GM12878 (cell line): ENCODE measurements at places on chromosomes 4 and X.

DNA sequence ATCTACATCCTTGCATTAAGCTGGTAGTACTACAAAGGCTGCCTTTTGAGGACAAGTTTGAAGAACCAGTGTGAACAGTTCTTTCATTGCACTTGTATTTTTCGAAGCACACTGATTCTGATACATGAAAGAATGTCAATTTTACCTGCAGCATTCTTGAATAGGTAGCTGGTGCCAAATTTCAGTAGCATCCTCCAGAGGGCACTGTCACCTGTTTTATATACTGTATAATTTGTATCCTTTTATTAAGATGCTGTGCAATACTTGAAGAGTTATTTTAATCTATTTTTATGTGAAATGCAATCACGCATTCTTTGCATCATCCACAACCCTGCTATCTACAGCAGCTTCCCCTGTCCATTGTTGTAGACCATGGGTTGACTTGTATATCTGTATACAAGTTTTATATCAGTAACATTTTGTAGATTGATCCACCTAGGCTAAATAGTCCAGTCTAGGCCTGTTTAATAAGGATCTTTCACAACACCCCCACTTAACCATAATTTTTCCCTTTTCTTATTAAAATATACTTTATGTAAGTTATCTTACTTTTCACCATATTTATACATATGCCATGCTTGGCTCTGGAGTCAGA, 325.7 kb downstream of the PCDH7 start:
- no peak for DNase-seq

DNA sequence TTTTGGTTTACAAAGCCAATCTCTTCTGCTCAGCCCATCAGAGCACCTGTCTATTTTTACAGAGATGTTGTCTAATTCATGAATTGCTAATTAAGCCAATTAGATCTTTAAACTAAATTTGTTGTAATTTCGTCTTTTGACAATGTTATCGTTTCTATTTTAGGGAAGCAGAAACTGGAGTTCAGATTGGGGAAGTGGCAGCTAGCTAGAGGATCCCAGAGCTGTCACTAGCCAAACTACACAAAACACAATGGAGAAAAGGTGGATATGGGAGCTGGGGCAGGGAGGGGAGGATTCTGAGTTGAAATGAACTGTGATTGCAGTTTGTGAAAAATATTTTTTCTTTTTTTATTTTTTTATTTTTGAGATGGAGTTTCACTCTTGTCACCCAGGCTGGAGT, 35.8 kb downstream of the CASP3 start:
- no peak for DNase-seq

- no peak for DNase-seq
Observed at GRCh38 chr4:189988877-189989431, 38.1 kb downstream of the FRG2 start.

DNA sequence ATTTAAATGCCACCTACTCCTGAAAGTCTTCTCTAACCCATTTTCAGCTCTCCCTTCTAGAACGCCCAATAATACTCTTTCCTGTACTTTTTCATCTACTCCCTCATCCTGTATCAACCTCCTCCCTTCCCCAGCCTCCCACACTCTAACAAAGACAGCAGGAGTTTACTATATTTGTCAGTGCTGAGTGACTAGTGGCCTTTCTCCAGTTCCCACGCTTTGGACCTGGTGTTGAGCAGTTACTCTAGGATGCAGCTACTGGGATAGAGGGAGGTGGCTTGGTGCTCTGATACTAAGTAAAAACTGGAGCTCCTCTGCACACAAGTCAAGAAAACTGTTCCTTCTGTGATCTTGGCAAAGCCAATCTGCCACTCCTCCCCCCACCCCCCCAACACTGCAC, 36.1 kb upstream of the KLHL13 start:
- DNase-seq: no peak

- no peak for DNase-seq
Observed at GRCh38 chr4:915595-915994, 16.5 kb downstream of the GAK start.

DNA sequence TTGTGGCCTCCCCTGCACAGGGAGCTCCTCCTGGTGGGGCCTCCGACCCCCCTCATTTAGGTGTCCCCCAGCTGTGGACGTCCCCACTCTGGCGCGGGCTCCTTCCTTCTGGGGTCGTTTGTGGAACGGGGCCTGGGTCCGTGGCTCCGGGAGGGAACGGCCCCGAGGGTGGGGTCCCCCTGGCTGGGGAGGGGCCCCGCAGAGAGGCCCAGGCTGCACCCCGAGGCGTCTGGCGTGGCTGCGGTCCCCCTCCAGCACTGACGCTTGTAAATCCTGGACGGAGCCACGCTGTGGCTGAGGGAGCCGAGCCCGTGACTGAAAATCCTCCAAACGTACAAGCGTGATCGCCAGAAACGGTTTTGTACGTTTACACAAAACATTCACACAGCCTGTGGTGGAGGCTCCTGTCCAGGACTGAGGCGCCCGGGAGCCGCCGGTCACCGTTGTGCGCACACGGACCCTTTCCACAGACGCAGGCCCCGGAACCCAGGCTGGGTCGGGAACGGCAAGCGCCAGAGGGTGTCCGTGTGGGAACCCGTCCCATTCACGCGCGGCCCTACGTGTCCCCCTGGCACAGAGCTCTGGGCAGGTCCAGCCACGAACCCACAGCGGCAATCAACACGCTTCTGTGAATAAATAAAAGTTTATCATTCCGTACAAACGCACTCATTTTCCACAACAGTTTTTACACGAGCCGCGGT, 15.2 kb upstream of the GTPBP6 start:
- no peak for DNase-seq

DNA sequence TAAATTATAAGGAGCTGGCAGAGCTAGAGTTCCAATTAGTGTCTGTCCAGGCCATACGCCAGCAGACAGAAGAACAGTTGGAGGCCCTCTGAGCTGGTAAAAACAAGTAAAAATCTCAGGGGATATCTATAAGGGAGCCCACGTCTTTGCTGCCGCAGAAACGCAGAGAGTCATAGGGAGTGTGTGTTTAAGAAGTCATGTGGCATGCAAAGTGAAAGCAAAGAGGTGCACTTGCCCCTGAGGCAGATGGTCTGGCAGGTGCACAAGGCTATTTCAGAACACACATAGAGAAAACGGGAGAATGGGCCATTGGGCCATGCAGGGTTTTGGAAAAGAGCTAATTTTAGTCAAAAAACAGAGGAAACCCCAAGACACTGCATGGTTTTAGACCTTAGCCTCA, 92.7 kb downstream of the NAP1L3 start:
- no peak for DNase-seq

DNA sequence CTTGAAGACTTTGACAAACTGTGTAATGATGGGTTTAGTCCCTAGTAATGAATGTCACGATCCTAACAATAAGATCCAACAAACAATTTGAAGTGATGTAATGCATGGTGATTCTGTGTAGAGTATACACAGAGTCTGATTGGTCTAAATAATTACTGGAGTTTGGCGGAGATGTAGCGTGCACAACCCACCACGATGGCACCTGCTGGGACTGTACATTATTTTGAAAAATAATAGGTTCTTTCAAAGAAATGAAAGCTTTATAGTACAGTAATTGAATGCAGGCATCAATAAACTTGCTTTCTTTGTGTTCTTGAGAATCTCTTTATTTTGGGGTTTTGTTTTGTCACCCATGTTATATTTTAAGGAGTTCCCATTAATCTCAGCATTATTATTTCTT, 902.2 kb upstream of the PCDH7 start:
- no peak for DNase-seq

DNA sequence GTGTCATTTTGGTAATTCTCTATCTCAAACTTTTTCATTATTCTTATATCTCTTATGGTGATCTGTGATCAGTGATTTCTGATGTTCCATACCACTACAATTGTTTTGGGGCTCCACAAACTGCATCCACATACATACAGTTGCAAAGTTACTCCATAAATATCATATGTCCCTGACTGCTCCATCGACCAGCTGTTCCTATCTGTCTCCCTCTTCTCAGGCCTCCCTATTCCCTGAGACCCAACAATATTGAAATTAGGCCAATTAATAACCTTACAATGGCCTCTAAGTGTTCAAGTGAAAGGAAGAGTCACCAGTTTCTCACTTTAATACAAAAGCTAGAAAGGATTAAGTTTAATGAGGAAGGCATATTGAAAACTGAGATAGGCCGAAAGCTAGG, 108.7 kb downstream of the ANAPC10 start:
- DNase-seq: no peak

- DNase-seq: no peak
Observed at GRCh38 chrX:100648458-100649417, 4.7 kb downstream of the SRPX2 start.

DNA sequence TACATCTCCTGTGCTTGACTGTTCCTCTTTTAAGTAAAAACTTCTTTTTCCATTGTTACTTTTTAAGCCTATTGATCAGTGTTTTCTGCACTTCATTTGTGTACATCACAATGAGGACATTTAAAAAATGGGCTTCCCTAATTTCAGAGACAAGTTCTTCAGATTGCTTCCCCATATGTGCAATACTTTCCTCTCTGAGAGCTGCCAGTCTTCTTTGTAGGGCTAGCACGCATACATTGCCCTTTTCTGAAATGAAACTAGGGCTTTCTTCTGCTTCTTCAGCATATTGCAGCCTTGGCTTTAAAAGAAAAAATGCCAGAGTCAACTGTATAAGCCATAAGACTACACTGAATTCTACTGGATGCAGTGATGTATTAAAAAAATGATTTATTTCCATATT, 37.8 kb downstream of the FAT4 start:
- no peak for DNase-seq
